ENCODE measurements at places on chromosomes 11 and 22. TPM values are rescaled to one million over a fixed set of nuclear protein-coding genes. Genes with fewer than 3 reads are reported as not detected.

DNA sequence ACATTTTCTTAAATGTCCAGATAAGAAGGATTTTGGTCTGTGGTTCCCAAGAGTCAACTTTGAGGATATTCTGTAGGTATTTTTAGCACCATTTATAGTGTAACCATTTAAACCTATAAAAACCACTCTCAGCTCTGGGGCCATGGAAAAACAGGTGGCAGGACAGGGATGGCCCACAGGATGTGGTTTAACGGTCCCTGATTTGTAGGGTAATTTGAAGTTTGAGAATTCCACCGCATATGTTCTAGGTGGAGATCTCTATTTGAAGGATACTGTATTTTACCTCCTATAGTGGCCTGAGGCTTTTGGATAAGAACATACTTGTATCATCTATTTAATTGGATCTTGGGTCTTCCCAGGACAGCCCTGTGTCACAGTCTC lies 62.4 kb upstream of the IGLL5 start:
- no peak overlapping the region for H3K4me3 ChIP-seq
- DNase-seq = no peak
- no peak overlapping the region for H3K27ac ChIP-seq
- no peaks in the 10 kb centered on the region for H3K36me3 ChIP-seq
- H3K4me1 ChIP-seq = no peaks in the 10 kb centered on the region

- no peaks in the 10 kb centered on the region for H3K4me1 ChIP-seq
- H3K27me3 ChIP-seq = no peaks in the 10 kb centered on the region
- no peak overlapping the region for H3K4me3 ChIP-seq
- H3K36me3 ChIP-seq = no peaks in the 10 kb centered on the region
These were observed 314.1 kb downstream of the CTTN start for GRCh38 chr11:70712471-70712870.

Gene RPUSD4
- 25.4 TPM for total RNA-seq

GRCh38 chr22:34760276-34761008 lies 305.5 kb upstream of the ISX start:
- H3K4me3 ChIP-seq = no peak overlapping the region
- peaks cover 9% of the 10 kb centered on the region for H3K4me1 ChIP-seq
- peak overlapping the region; percentile 69 for H3K27ac ChIP-seq
- peak; percentile 7 for DNase-seq
- no peaks in the 10 kb centered on the region for H3K27me3 ChIP-seq

DNA sequence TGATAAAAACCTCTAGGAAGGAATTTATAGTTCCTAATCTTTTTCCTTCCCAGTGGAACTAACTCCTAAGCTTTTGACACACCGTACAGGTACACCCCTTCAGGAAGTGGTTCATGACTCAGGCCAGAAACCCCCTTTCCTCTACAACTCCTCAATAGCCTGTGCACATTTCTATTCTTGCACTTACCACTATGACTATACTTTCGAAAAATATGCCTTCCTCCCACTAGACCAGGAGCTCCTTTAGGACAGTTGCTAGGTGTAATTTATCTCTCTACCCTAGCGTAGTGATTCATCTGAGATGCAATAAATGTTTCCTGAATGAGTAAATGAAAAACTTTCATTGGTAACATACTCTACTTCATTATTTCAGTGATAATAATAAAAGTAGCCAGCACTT lies 14.5 kb downstream of the MAP6 start:
- no peak for DNase-seq
- no peaks in the 10 kb centered on the region for H3K27me3 ChIP-seq
- no peak overlapping the region for H3K27ac ChIP-seq
- H3K36me3 ChIP-seq = no peaks in the 10 kb centered on the region
- no peak overlapping the region for H3K4me3 ChIP-seq

Gene MISFA
- total RNA-seq = not detected

GRCh38 chr11:67265633-67266448 lies 432 bp upstream of the GRK2 start:
- no peak overlapping the region for H3K4me3 ChIP-seq
- no peaks in the 10 kb centered on the region for H3K36me3 ChIP-seq
- peak; percentile 83 for DNase-seq

Gene SCGB1C1
- total RNA-seq = not detected

Gene KRTAP5-7
- not detected for total RNA-seq

- peaks cover 96% of the 10 kb centered on the region for H3K4me1 ChIP-seq
- no peaks in the 10 kb centered on the region for H3K27me3 ChIP-seq
- peak; percentile 91 for DNase-seq
- no peaks in the 10 kb centered on the region for H3K36me3 ChIP-seq
These were observed 8.5 kb downstream of the MARK2 start for GRCh38 chr11:63847363-63847762.

- H3K4me1 ChIP-seq = peaks cover 20% of the 10 kb centered on the region
- DNase-seq = no peak
- no peaks in the 10 kb centered on the region for H3K27me3 ChIP-seq
- no peak overlapping the region for H3K27ac ChIP-seq
- H3K36me3 ChIP-seq = peaks cover 7% of the 10 kb centered on the region
These were observed 18.1 kb downstream of the TOM1 start for GRCh38 chr22:35317680-35318290.

GRCh38 chr11:9399466-9399865 lies 15.0 kb downstream of the IPO7 start:
- H3K27ac ChIP-seq = no peak overlapping the region
- H3K27me3 ChIP-seq = no peaks in the 10 kb centered on the region
- H3K4me3 ChIP-seq = no peak overlapping the region
- no peaks in the 10 kb centered on the region for H3K4me1 ChIP-seq
- H3K36me3 ChIP-seq = no peaks in the 10 kb centered on the region
